ENCODE measurements at places on chromosomes 11 and 22.

GRCh38 chr11:14093065-14093464, 130.5 kb downstream of the SPON1 start:
- no peak for DNase-seq

- no peak for DNase-seq
These were observed 76.2 kb upstream of the ARHGAP32 start for GRCh38 chr11:129268371-129268770.

DNA sequence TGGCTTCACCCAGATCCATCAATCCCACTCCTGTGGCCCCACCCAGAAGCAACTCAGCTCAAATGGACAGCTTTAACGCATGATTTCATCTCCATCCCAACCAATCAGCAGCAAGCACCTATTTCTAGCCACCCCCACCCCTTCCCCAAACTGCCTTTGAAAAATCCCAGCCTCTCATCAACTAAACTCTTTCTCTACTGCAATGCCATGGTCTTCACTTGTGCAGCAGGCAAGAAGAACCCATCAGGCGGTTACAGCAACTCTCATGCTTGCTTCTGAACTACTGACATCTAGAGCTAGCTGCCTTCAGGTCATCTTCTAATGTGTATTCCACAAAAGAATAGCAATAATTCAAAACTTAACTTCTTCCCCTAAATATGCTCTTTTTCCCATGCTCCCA, 42.1 kb upstream of the STK33 start:
- DNase-seq: no peak

GRCh38 chr11:122101625-122102291, 14.3 kb downstream of the BLID start:
- DNase-seq: no peak

DNA sequence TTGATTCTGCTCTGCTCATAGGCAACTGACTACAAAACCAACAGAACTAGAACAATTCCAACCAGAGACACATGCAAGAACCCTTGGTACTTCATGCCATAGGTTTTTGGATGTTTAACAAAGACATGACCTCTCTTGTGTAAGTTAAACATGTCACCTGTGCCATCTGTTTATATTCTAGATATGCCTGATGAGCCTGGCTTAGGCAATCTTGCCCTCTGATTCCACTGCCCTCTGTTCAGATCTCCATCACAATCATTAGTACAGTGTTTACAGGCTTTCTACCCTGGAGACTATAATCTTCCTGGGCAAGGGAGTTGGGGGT, 40.8 kb downstream of the ABTB2 start:
- no peak for DNase-seq

GRCh38 chr11:36627006-36627405, 29.0 kb upstream of the RAG2 start:
- DNase-seq: no peak

DNA sequence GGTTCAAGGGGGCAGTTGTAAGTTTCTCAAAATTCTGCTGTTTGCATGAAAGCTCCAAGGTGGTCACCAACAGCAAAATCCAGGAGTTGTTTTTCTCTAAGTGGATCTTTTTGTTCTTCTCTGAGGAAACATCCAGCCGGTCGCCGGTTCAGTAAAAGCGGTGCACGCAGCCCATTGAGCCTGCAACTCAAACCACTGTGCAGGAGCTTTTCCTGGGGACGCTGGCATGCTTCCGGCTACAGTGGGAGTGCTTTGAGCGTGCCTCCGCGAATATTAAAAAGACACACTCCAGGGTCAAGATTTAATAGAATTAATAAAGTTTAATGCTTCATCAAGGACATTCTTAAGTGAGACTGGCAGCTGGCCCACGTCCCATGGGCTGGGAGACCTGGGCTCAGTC, 25.4 kb downstream of the IGF2 start:
- DNase-seq: no peak

All from activated CD4-positive, CD25-positive, alpha-beta regulatory T cell treated with anti-CD3 and anti-CD28 coated beads, Interleukin-2, amount 50 U/mL, for 72 hours (primary cell).